ENCODE measurements at places on chromosomes 3 and 15. TPM values are rescaled to one million over a fixed set of nuclear protein-coding genes. Genes with fewer than 3 reads are reported as not detected.

GOLGA6L7 gene
- total RNA-seq, result not detected

GRCh38 chr3:68705695-68706094, 226.7 kb downstream of the TAFA4 start:
- no peak for DNase-seq

A4GNT gene
- total RNA-seq, result not detected

- no peak for DNase-seq
Measured at GRCh38 chr15:94352636-94353487, 121.5 kb downstream of the MCTP2 start.

- no peak for DNase-seq
Measured at GRCh38 chr3:40618158-40618557, 93.4 kb downstream of the ZNF621 start.

SEMA3F gene
- total RNA-seq, result 0.34 TPM
